M059J (cell line): ENCODE measurements at places on chromosomes 7 and 10. TPM values are rescaled to one million over a fixed set of nuclear protein-coding genes. Genes with fewer than 3 reads are reported as not detected.

DNA sequence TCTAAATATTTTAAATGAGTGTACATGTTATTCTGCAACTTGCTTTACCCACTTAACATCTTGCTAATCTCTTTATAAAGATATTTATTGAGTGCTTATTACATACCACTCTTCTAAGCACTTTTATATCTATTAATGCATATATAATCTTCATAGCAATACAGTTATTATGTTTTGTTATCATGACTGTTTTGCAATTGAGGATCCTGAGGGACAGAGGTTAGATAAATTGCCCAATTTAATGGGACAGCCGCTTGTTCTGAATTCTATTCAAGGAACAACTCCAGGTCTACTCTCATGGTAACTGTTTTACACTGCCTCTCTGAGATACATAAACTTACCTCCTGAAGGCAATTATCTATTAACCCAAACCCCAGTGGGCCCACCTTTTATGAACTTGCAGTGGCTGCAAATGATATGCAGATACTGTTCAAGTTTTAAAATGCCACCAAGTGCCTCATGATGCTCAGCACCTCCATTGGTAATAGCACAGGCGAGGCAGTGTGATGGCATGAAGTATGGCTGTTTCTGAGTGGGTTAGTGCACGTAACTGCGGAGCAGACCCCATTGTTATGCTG is 60.5 kb downstream of the PON1 start:
- no peak for DNase-seq

DNA sequence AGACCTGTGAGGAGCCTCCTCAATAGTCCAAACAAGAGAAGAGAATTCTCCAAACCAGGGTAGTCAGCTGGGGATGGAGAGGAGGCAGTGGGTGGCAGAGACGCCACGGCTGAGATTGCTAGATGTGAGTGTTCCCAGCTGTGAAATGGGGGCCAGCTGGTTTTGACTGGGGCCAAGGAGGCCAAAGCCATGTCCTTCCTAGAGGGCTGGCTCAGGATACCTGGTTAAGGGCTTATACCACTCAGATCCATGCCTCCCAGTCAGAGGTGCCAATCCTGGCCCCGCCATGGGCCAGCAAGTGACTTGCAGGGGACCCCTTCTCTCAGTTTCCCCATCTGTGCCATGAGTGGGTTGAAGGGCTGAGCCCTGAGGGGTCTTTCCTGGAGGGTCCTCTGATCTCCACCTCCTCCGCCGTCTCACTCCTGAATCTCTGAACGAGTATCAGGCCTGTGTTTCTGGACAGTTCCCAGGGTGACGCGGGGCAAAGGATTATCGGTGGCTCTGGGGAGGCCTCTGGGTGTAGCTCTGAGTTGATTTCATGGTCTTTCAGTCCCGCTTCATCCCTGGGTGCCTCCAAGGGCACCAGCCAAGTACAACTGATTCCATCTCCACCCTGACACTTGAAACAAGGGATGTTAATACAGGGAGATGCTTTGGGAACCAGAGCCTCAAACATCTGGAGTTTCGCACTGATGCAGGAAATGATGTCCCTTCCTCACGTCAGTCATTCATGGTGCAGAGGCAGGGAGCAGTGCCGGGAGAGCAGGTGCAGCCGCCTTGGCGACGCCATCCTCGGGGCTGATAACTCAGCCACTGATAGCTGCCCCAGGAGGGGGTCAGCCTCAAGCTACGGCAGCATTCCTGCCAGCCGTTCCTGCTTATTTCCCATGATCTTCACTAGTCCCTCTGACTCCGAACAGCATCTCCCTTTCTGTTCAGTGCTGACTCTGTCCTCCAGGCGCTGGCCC is 126.7 kb downstream of the RGS10 start:
- DNase-seq, result no peak

GRCh38 chr10:9645404-9645803 is 1372.3 kb upstream of the CELF2 start:
- DNase-seq, result no peak

DNA sequence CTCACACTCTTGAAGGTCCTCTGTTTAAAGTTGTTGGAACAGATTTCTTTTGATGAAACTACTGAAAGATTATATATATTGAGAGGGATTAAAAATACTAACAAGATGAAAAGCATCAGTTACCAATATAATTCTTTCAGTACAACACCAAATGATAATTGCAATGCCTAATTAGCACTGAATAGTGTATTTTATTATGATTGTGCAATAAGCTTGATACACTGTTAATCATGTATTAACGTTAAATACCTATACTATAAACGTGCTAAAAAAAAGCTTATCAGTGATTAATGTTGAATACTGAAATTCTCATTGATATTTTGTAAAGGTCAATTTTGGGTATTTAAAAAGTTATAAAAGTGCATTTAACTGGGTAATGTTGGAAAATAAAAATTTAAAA is 61.5 kb downstream of the HIBADH start:
- DNase-seq, result no peak

- peak; percentile 71 for DNase-seq
These were observed 3.1 kb downstream of the PALS2 start for GRCh38 chr7:24576171-24577025.

GRCh38 chr7:156780724-156781455 is 112.1 kb downstream of the LMBR1 start:
- no peak for DNase-seq

- peak; percentile 34 for DNase-seq
These were observed 73.9 kb downstream of the TMEM130 start for GRCh38 chr7:98795741-98796493.

DNA sequence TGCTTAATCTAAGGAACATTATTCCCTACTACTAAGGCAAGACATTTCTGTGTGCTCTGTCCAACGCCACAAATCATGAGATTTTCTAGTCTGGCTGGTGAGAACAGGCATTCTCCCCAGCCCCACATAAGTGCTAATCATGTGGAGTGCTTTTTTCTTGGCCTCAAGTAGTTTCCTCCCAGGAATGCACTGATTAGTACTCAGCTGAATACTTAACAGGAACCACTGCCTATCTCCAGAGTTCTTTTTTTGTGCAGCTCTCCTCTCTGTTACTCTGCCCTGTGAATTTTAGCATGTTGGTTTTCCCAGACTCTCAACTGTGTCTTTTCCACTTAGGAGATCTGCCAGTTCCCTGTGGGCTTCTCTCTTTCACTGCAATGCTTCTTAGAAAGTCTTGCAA is 1098.5 kb upstream of the LRRTM3 start:
- no peak for DNase-seq

Gene MYO3A
- total RNA-seq, result not detected in 2 replicates

Gene PNLIPRP2
- not detected in 2 replicates for total RNA-seq

Gene ZNF467
- total RNA-seq, result 0.96 TPM in 1 of 2 replicates, not detected in the other
